ENCODE measurements at places on chromosomes 7 and 10.

DNA sequence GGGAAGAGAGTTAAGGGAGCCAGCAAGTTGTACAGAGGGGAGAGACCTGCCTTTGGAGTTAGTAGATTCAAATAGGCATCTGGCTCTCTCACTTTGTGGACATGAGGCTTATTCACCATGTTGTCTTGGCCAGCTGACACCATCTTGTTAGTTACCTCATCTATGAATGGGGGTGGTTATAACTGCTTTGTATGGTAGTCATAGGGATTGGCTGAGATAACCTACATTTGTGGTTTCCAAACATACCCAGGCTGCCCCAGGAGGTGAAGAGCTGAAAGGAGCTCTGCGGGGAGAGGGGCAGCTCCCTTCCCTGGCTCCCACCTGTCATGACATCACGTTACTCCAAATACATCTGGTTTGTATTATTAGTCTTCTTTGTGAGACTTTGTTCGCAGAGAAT lies 393.3 kb upstream of the AUTS2 start:
- DNase-seq, result no peak

DNA sequence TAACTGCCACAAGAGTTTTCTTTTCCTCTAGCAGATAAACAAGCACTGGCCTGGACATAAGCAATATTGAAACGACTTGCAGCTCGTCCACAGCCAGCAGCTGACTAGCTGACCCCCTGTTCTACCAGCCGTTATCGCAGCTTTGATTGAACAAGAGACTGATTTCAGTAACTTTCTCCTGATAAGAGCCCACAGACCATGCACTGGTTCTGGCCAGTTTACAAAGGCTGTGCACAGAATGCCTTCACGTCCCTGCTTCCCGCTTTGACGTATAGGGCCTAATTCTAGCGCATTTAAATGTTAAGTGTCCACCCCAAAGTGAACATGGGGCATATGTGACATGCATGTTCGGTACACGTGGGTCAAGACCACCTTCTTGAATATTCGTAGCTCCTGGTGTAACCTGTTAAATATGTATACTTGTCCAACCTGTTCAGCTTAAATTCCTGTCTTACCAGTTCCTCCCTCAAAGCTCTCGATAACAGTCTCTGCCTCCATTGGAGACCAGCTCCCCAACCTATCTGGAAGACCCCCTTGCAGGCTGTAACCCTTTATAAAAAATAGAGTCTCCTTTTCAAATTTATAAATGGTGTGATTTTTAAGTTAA lies 69.2 kb downstream of the LYZL1 start:
- no peak for DNase-seq

DNA sequence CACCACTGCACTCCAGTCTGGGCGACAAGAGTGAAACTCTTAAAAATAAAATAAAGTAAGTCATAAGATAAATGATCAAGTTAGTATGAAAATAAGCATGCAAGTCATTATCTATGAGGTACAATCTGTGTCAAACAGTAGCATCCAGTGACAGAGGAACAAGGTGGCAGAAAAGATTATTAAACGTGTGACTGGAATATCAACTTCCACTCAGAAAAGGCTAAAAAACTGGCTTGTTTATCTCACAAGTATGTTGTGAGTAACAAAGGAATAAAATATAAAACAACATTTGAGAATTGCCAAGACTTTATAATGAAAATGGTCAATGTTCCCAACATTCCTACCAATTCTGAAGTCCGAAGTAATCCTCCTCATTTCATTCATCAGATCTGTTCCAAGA lies 30.3 kb downstream of the ITGB1 start:
- no peak for DNase-seq

DNA sequence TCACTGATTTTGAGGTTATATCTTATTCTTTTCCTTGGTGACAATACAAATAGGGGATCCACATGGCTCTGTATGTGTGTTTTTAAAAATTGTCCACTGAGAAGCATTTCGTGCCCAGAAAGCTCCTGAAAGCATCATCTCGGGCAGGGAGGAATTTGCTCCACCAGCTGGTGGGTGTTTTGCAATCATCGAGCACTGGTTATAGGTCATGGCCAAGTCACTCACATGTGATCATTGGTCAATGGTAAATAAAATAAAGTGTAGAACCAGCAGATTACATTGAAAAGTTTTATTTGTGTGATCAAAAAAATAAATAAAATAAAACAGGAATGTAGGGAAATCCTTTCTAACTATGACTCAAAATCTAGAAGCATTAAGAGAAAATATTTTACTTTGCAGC lies 23.0 kb upstream of the SNX13 start:
- DNase-seq, result no peak

GRCh38 chr10:103058034-103058433 lies 135.0 kb downstream of the NT5C2 start:
- DNase-seq, result no peak

GRCh38 chr7:24504040-24504439 lies 69.2 kb upstream of the PALS2 start:
- DNase-seq, result no peak

- DNase-seq, result no peak
These were observed 119.3 kb downstream of the CABCOCO1 start for GRCh38 chr10:61781969-61782403.

GRCh38 chr10:98901441-98902110 lies 334.1 kb downstream of the HPSE2 start:
- DNase-seq, result no peak

GRCh38 chr7:70698219-70698832 lies 433.6 kb upstream of the GALNT17 start:
- no peak for DNase-seq

GRCh38 chr10:61404751-61405150 lies 48.4 kb downstream of the TMEM26 start:
- no peak for DNase-seq

GRCh38 chr7:95296456-95296855 lies 27.9 kb downstream of the PON1 start:
- no peak for DNase-seq

- DNase-seq, result no peak
These were observed 983 bp downstream of the TNRC18 start for GRCh38 chr7:5422396-5423305.

DNA sequence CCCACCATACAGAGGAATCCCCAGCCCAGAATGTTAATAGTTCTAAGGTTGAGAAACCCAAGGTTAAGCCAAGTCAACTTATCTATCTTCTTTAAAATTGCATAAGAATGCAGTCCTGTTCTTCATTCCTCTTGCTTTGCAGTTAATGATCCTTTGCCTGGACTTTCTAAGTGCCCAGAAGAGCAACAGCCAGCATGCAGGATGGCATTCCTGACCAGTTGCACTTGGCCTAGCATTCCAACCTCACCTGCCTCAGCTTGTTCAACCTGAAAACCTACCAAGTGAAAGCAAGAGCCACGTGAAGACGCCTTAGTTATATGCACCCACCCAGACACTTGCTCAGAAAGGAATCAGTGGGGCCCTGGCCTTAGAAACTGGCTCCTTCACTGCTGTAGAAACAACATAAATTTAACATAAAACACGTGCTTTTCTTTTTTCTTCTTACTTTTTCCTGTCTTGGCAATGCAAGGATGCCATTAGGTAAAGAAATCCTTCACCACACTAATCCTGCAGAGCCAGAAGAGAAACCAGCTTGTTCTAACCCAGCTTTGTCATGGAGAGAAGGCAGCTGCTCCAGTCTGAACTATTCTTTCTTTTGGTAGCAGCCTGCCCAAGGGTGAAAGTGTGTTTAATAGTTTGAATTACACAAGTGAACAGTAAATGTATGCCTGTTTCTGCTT lies 25.0 kb downstream of the EGFR start:
- DNase-seq, result no peak

GRCh38 chr10:43340101-43340500 lies 31.3 kb upstream of the FXYD4 start:
- no peak for DNase-seq

- no peak for DNase-seq
These were observed 42.7 kb downstream of the SNX10 start for GRCh38 chr7:26334166-26334859.

- no peak for DNase-seq
These were observed 237.2 kb upstream of the KAT6B start for GRCh38 chr10:74589226-74589673.

GRCh38 chr10:132412316-132413192 lies 15.6 kb downstream of the PWWP2B start:
- no peak for DNase-seq

DNA sequence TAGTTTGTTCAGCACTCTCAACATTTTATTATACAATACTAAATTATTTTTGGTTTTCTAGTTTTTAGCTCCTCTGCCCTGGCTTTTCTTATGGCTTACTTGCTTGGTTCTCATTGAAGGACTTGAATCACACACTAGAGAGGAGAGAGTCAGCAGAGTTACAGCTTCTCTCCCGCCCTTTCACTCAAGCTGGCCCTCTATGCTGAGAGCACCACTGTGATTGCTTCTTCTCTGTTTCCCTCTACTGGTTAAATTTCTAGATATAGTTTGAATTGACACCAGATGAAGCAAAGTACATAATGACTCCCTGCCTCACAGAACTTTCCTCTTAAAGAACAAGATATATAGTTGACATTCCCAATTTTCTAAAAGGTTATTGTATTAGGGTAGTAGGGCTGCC lies 767.3 kb upstream of the SORCS1 start:
- DNase-seq, result no peak

DNA sequence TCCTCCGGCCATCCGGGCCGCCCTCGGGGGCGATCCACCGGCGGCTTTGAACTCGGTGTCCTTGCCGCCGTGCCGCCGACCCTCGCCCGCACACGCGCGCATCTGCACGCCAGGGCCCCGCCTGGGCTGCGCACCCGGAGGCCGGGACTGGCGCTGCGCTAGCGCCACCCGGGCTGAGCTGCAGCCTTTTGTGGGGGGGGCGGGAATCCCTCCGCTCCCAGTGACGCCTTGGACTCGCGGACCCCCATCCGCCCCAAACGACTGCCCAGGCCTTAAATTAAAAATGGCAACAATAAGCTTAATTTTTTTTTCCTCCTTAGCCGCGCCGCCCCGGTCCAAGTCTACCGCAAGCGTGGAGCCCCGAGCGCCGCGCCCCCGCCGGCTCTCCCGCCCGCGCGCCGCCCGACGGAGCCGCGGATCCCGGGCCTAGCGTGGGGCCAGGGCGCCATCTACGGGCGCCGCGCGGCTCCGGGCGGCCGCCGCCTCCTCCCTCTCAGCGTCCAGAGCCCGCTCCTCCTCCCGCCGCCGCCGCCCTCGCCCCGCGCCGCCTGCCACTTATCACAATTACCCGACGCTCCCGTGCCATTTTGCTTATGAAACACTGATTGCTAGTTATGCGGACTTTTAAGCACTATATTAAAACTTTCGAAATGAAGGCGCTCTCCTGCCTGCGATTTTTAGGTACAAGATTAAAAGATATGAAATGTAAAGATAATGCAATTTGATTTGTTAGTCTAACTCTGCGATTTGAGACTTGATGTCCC lies 7.5 kb upstream of the EBF3 start:
- DNase-seq, result no peak

DNA sequence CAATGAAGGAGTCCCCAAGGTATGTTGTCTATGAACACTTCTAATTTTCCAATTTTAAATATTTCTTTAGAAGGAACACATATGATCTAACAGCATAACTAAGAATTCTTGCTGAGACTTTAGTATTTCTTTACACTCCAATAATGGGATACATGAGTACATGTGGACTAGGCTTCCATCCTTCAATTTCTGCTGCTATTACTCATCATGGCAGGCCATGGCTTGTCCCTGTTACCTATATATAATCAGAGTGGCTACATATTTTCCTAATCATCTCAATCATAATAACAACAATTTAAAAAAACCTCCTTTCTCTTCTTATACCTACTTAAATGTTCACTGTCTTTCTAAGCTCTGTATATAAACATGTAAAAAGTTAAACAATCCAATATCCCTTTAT lies 60.3 kb upstream of the TAC1 start:
- no peak for DNase-seq

DNA sequence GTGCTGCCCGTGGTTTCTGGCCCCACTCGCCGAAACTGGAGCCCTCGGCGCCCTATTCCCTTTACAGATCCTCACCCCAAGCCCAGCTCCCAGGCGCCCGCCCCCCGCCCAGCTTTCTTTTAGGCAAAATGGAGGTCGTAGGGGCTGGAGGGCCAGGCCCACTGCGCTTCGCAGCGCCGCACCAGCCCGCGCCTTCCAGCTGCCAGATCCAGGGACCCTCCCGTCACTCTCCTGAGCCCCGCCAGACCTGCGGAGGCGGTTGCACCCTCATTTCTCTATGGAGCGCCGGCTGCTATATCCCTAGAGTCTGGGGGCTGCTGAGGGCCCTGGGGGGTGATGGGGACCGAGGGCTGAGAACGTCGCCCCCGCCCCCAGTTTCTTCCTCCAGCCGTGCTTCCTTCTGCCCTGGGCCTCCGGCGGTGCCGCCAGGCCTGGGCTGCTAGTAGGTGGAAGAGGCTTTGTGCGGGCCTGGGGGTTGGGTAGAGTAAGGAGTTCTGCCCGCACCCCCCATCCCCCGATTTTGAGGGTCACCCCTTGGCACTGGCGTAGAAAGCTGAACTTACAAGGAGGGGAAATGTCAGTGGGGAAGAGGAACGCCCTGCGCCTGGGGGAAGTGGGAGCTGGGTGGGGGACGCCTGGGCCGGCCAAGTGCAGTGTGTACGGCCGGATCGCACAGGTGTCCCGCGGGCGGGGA lies 1.0 kb downstream of the GNB2 start:
- no peak for DNase-seq

GRCh38 chr10:113028456-113029440 lies 78.7 kb downstream of the TCF7L2 start:
- no peak for DNase-seq

DNA sequence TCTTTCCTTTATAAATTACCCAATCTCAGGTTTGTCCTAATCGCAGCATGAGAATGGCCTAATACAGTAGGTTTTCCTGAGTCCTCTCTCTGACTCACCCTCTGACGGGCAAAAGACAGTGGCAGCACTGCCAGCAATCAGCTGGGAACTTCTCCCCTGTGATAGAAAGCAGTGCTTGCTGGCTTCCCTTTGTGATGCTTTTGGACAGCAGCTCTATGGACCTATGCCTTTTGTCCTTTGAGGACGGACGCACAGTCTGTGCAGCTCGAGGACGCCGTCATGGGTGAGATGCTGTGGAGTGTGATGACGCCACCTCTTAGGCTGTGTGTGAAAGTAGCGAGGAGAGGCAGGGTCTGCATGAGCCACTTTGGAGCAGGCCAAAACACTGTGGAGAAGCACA lies 68.8 kb downstream of the KIAA1217 start:
- DNase-seq, result no peak

DNA sequence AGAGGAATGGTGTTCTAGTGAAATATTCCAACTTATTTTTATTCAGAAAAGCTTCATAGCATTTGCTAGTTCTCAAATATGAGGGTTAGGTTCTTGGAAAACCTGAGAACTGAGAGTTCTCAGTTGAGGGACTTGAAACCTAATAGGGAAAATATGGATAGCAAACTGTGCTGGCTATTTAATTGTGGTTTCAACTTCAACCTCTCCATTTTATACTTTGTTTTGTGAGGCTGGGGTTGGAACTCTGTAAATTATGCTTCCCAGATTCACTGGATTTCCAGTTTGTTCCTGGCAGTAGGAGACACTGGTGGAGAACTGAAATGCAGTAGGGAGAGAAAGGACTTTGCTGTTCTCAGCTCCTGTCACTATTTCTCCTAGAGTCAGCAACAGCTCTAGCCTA lies 52.7 kb downstream of the CDK14 start:
- no peak for DNase-seq

GRCh38 chr10:27345455-27345920 lies 104.9 kb upstream of the ACBD5 start:
- DNase-seq, result no peak

Data from NT2/D1 (cell line).